ENCODE measurements at places on chromosomes 4 and X.

GRCh38 chrX:152895724-152896420, 2.0 kb upstream of the ZNF185 start:
- DNase-seq: no peak

DNA sequence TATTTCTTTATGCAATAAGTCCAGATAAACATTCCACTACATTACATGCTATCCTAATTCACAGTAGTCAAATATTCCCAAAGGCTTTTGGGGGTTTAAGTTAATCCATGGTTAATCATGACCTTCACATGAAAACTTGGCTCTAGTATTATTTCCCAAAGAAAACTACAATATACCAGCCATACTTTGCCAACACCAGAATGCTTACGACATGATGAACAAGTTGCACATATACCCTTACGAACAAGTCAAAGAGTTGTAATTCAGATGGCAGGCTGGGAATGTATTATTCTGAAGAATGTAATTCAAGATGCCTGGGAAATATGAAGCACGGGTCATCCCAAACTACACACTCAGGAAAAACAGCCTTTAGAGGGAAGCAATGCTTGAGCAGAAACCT, 499.6 kb downstream of the PPARGC1A start:
- DNase-seq: no peak

- DNase-seq: no peak
Observed at GRCh38 chr4:78014889-78015886, 41.9 kb upstream of the FRAS1 start.

GRCh38 chr4:3066836-3067400, 7.4 kb downstream of the HTT-AS start:
- no peak for DNase-seq

DNA sequence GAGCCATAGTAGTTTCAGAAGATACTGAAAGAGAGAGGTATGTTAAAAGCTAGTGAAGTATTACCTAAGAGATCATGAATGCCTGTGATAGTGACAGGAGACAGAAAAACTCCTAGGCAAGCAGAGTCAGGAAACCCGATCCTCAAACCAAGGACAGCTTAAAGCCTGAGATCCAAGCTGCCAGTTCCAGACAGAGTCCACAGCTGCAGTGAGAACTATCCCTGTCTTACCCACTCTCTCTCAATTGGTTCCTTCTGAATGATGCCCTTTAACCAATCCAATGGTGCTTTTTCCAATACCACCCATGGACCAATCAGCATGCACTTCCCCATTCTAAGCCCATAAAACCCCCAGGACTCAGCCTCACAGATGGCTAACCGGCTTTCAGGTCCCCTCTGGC, 90.4 kb upstream of the PCDH10 start:
- DNase-seq: no peak

DNA sequence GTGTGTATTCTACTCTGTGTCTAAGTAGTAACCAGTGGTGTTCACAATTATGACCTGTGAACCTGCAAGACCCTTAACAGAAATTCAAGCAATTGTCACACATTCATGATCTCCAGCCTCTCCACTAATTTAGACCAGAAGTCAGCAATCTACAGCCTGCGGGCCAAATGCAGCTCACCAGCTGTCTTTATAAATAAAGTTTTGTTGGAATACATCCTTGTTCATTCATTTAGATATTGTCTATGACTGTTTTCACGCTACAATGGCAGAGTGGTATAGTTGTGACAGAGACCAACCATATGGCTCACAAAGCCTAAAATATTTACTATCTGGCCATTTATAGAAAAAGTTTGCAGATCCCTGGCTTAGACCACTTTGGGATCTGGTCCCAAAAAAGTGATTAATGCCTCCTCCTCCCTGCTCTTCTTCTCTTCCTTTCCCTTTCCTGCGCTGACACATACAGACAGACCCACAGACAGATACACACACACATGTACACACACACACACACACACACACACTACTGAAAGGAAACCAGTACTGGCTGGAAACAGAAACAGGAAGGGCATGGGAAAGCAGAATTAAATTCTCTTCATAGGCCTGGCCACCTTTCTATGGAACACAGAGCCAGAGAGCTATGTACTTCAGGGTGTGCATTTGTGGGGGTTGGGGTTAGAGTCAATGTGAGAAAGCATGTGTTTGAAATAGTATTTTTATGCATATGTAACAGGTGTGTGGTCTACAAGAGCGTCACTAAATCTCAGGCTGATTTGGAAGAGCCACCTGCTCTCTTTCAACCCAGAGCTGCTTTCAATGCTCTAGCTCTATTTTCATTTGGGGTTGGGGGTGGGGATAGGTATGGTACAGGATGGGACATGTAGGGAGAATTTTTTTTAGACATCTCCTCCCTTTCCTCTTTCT, 49.7 kb upstream of the TMEM164 start:
- no peak for DNase-seq

GRCh38 chr4:15375667-15376066, 52.2 kb upstream of the C1QTNF7 start:
- DNase-seq: no peak

DNA sequence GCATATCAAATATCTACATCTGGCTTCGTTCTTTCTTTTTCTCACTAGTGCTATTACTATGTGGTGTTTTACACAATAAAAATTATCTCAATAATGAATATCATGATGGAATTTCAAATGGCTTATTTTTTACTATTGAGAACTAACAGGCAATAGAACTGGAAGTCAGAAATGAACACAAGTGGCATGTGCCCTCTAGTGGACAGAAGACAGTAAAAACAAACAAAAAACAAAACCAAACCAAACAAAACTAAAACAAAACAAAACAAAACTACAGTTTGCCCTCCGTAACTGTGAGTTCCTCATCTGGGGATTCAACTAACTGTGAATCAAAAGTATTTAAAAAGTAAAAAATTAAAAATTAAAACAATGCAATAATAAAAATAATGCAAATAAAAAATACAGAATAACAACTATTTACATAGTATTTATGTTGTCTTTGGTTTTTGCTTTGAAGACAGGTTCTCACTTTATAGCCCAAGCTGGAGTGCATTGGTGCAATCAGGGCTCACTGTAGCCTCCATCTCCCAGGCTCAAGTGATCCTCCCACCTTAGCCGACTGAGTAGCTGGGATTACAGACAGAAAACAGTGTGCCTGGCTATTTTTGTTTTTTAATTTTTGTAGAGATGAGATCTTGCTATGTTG, 195.6 kb upstream of the TACR3 start:
- DNase-seq: no peak

DNA sequence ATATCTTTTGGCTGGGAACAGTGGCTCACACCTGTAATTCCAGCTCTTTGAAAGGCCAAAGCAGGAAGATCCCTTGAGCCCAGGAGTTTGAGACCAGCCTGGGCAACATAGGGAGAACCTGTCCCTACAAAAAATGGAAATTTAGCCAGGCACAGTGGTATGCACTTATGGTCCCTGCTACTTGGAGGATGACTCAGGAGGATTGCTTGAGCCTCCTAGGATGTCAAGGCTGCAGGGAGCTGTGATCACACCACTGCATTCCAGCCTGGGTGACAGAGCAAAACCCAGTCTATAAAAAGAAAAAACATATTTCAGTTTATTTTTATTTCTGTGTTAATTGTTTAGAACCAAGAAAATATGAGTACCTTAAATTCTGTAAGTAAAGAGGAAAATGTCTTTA, 123.7 kb downstream of the CBR4 start:
- no peak for DNase-seq

DNA sequence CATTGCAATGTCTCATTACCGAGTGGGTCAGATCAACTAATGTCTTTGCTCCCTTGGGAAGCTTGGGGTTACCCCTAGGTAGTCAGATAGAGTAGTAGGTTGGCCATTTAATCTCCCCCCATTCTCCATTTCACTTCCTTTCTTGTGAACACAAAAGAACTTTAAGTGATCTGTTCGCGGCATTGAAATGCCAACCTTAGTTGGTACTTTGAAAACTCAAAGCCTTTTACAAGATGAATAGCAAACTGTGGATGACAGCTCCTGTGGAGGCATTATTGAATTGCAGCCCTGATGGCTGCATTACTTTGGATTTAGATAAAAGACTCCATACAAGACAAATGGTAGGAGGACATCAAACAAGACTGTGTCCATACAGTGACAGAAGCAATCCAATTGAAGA, 469.1 kb downstream of the GBA3 start:
- no peak for DNase-seq

- no peak for DNase-seq
Observed at GRCh38 chr4:161237495-161237894, 926.3 kb downstream of the FSTL5 start.

- no peak for DNase-seq
Observed at GRCh38 chr4:3250438-3250955, 1.5 kb downstream of the MSANTD1 start.

DNA sequence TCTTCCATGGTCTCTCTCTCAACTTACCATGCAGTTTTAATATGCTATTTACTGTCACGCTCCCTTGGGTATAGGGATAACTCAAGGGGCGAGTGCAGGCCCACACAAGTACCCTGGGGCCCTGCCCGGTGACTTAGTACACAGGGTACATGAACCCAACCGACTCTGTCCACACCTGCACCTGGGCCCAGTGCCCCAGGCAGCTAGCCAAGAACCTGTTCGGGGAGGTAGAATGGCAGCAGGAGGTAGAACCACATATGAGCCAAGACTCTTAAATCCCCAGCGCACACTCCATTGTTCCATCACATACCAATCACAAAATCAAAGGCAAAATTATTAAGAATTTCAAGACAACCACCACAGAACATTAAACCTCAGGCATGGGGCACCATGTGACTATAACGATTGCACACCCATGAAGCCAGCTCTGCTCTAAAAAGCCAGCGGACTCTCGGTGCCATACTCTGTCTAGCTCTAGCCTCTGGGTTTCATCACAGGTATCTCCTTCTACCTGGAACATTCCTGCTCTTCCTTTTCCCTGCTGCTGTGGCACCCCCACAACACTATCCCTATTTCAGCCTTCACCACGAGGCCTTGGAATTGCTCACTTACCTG, 14.6 kb downstream of the PHF8 start:
- DNase-seq: no peak

- DNase-seq: no peak
Observed at GRCh38 chr4:54230484-54231418, 1.7 kb downstream of the PDGFRA start.

DNA sequence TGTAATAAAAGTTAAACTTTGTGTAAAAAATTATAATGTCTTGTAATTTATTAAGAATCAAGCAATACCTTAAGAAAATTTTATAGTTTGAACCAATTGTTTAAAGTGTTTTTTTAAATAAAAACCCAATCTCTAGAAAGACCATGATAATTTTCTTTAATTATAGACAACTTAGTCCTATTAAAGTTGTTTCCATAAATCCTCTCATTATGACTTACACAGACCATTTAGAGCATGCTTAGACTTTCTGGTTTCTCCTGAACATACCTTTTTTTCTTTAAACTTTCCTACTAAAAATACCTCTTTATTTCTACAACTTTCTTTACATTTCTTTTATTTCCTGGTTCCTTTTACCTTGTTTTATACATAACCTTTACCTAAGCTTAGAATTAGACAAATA, 837.4 kb downstream of the PCDH19 start:
- DNase-seq: no peak

DNA sequence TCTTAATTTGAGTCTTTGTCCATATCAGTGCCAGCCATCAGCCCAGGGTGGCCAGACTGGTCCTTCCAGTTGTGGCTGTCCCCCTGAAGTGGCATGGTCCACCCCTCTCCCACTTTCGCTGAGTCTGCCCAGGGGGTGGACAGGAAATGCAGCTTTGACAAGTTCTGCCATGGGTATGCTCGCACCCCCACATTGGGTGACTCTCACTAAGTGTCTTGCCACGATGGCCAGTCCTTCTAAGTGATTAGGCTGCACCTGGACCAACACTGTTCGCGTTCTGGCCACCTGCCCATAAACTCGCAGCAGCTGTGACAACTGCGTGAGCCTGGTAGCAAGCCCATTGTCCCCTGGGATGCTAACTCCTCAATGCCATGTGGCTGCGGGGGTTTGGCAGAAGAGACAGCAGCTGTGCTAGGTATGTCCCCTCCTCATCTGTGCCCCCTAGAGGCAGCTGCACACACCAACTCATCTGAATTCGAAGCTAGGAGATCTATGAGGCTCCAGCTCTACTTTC, 10.0 kb upstream of the LNX1 start:
- DNase-seq: no peak

DNA sequence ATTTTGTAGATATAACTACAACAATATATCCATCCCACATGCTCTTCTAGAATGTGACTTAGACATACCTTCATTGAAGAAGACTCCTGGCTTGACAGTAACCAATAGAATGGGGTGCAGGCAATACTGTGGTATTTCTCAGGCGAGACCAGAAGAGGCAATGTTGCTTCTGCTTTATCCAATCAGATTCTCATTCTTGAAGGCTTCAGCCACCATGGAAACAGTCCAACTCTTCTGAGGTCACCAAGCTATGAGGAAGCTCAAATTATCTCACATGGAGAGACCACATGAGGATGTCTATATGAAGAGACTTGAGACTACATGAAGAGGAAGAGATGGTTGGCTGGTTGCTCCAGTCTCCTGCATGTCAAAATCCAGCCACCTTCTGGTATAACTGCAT, 469.9 kb downstream of the PCDH10 start:
- no peak for DNase-seq

DNA sequence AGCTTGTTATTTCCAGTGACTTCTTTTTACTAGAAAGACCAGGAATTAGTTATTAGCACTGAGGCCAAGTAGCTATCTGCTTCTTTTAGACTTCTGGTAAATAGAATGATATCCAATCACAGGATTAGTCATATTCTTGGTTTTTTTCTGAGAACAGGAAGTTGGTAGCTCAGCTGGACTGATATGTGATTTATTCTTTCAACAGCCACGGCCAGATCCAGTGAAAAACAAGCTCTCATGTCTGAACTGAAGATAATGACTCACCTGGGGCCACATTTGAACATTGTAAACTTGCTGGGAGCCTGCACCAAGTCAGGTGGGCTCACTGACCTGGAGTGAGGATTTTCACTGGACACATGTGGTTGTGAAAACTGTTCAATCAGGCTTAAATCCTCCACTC, 48.6 kb downstream of the PDGFRA start:
- DNase-seq: peak; percentile 39

DNA sequence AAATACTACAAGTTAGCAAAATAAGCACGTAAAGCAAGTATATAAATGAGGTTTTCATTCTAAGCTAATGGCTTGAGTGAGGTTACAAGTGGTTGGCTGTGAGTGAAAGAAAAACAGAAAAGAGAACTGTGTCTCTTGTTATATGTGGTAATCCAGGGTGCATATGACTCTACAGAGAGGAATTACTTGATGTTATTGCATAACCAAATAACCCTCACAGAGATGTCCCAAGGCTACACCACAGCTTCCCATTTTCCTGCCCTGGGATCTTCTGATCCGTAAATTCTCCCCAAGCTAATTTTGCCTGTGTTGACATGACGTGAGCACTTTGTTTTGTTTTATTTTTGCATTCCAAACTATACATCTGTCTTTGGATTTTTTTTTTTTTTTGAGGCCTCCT, 470.0 kb upstream of the INTU start:
- peak; percentile 14 for DNase-seq

DNA sequence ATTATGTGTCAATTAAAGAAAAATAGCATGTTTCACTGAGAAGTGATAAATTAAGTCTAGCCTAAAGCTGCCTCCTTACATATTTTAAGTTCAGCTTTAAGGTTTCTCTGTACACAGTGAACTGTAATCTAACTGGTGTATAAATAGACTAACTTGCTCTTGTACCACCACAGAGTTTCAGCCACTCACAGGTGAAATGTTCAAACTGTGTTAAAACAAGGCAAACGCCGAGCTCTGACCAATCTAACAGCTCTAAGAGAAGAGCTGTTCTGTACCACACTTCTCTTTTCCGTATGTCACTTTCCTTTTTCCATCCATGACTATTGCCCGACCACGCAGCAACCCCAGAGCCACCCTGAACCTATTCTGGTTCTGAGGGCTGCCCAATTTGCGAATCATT, 64.5 kb downstream of the DCHS2 start:
- DNase-seq: no peak

GRCh38 chr4:144670776-144671175, 24.8 kb downstream of the HHIP start:
- no peak for DNase-seq
